ENCODE measurements at places on chromosomes 4 and X. TPM values are rescaled to one million over a fixed set of nuclear protein-coding genes. Genes with fewer than 3 reads are reported as not detected.

The PRRG3 gene
- polyA plus RNA-seq: 5.6 TPM

The CXCL1 gene
- not detected for polyA plus RNA-seq

The PDCL2 gene
- not detected for polyA plus RNA-seq

The RXFP1 gene
- polyA plus RNA-seq: not detected

The EDA2R gene
- 4.0 TPM for polyA plus RNA-seq

DNA sequence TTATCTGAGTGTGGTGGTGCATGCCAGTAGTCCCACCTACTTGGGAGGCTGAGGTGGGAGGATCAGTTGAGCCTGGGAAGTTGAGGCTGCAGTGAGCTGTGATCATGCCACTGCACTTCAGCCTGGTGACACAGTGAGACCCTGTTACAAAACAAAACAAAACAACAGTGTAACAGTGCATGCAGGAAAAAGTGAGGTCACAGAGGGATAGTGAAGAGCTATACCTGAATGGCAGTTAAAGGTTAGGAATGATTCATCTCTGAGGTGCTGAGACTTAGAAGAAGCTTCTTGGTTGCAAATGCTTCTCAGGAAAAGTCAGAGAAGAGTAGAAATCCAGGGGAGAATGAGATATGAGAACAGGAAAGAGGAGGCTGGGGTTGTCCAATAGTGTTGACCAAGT is 178.7 kb downstream of the FRAS1 start:
- no peak for DNase-seq

GRCh38 chrX:95509474-95509873 is 1175.2 kb upstream of the DIAPH2 start:
- DNase-seq: no peak

DNA sequence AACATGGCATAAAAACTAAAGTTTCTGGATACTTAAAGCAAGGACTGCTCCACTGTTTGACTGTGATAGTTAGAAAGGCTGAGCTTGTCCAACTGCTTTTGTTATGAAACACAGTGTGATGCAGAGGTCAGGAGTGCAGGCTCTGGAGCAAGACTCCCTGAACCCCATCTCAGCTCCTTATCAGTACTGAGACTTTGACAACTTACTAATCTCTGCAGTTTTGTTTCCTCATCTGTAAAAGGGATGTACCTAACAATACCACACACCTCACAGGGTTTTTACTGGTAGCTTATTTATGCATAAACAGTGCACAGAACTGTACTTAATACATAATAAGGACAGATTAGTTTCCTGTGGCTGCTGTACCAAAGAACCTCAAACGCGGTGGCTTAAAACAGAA is 804.3 kb downstream of the FSTL5 start:
- no peak for DNase-seq

DNA sequence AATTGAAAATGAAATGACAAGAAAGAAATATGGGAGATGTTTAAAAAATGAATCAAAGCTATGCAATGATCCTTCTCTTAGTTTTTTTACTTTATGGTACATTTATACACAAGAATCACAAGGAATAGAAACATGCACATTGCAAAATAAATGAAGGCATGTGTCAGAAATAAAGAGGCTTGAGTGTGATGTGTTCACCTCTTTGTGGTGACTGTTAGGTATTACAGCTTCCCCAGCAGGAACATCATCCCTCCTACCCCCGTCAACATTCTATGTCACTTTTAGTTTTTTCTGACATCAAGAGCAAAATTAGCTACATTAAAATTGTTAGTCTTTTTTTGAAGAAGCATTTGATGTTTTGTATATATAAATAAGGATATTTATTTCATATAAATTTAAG is 214.8 kb downstream of the SLC4A4 start:
- DNase-seq: peak; percentile 61
